Stimulated activated CD8-positive, alpha-beta memory T cell treated with anti-CD3 and anti-CD28 coated beads, Interleukin-15, amount 100 ng/mL, for 24 hours (primary cell): ENCODE measurements at places on chromosomes 1 and 21.

DNA sequence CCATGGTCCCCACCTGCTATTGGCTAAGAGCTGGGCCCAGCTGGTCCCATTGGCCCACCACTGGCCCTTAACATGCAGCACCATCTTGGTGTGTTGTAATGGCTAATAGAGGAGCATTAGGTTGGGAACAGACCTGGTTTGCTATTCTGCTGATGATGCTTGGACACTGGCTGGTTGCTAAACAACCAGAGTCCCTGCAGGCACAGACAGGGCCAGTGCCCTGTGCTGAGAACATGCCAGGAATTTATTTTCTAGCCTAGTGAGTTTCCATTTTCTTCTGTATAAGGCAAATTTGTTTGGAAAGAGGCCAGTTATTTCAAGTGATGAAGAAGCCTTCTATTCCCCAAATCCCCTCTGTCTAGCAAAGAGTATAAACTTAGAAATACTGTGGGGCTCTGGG lies 42.9 kb upstream of the TDRD10 start:
- no peak for DNase-seq

GRCh38 chr1:92916899-92917298 lies 44.4 kb downstream of the DIPK1A start:
- no peak for DNase-seq

DNA sequence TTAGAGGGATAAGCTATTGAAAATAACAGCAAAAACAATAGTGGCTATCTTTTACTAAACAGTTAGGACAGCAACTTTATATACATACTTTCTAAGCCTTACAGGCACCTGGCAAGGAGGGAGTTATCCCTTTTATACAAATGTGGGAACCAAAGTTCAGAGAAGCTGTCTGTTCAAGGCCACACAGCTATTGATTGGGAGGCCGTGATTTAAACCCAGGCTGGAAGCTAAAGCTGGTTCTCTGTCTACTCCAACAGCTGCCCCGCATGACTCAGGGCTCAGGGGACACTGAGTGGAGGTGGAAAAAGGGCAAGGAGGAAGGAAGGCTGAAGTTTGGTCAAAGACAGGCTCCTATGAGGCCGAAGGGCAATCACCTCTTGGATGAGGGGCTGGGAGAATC lies 26.7 kb downstream of the KCNA2 start:
- no peak for DNase-seq

- DNase-seq = no peak
Observed at GRCh38 chr1:101733340-101733739, 263.4 kb downstream of the OLFM3 start.

DNA sequence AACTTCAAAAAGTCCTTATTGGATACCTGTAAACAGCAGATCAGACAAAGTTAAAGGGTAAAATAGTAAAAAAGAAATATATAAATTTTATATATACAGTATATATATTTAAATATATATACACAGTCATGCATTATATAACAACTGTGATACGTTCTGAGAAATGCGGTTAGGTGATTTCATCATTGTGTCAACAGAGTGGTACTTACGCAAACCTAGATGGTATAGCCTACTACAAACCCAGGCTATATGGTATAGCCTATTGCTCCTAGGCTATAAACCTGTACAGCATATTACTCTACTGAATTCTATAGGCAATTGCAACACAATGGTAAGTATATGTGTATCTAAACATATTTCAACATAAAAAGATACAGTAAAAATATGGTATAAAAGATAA lies 222.7 kb downstream of the NUF2 start:
- DNase-seq = no peak

DNA sequence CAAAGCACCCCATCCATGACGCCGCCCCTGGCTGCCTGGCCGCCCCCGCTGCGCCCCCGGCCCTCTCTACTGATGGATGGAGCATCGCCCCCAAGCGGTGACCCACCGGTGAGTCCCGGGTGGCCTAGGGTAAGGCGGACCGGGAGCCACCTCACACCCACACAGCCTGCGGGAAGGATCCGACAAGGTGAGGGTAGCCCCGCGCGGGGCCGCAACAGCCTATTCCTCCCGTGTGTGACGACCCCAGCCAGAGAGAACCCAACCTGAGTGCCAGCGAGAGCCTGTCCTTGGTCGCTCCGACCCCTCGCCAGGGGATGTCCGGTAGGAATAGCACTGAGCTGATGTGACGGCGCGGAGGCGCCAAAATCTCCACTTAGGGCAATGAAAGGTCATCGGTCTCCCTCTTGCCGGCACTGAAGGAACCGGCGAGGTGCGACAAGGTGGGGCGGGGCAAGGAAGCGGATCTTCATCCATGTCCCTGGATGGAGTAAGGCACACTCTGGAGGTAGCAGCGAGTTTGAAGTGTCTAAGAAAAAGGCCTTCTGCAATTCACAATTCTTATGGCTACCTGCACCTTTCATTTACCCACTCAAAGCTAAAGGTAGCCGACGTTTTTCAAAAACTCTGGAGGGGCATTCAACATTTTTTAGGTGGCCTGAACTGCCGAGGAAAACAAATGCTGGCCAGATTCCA lies 19.7 kb upstream of the CHIA start:
- no peak for DNase-seq

- no peak for DNase-seq
Observed at GRCh38 chr1:91790392-91790791, 95.6 kb downstream of the TGFBR3 start.

GRCh38 chr1:98388441-98388840 lies 273.1 kb upstream of the SNX7 start:
- DNase-seq = no peak

GRCh38 chr1:215081661-215082531 lies 641 bp upstream of the KCNK2 start:
- no peak for DNase-seq

- no peak for DNase-seq
Observed at GRCh38 chr1:173134800-173135199, 72.3 kb downstream of the TNFSF4 start.

- no peak for DNase-seq
Observed at GRCh38 chr1:246800756-246801155, 76.5 kb downstream of the SCCPDH start.

GRCh38 chr1:3468236-3469103 lies 14.0 kb downstream of the ARHGEF16 start:
- no peak for DNase-seq

DNA sequence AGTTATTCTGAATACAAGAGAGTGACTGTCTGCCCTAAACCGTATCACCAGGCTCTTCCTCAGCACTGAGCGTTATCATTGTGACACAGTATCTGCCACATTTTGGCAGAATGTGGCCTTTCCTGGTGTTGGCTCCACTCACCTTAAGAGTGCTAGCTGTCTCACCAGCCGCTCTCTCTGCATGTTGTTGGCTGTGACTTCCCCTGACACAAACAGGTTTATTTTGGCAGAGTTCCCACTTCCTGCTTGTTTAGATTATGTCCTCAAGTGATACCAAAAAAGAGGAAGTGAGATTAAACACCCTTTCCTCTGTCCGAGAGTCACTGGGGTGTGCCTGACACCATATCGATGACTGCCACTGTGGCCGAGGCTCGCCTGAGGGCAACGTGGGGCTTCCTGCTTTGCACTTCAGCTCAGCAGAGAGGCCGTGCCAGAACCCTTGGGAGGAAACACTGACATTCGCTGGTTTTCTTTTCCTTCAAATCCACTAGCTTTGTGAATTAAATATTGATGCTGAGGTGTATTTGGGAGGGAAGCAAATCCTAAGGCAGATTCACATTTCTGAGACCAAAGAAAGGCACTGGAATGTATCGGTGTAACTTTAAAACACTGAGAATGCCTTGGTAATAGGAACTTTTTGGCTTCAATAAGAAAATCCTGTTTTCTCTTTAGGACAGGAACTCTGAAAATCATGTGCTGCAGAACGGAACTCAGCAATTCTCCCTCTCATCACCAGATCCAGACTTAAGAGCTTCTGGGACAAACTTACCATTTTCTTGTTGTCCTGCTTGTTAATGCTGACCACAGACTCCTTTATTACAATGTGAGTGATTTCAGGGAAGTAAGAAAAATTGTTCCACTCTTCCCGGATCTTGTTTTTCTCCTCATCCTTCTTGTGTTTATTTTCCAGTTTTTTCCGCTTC lies 102.1 kb downstream of the JAK1 start:
- DNase-seq = no peak

DNA sequence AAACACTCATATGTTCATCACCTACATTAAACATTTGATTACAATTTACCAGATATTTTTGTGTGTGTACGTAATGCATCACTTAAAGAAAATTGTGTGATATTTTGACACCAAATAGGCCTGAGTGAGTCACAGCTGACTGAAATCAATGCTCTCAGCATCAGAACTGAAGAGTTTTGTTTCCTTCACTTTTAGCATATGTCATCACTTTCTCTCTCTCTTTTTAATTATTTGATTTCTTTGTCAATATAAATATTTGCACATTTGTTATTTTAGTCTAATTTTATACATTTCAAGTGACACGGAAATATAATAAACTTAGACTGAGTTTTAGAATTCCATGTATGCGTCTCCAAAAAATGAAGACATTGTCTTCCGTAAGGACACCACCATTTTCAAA lies 545.3 kb downstream of the PTPRC start:
- no peak for DNase-seq

DNA sequence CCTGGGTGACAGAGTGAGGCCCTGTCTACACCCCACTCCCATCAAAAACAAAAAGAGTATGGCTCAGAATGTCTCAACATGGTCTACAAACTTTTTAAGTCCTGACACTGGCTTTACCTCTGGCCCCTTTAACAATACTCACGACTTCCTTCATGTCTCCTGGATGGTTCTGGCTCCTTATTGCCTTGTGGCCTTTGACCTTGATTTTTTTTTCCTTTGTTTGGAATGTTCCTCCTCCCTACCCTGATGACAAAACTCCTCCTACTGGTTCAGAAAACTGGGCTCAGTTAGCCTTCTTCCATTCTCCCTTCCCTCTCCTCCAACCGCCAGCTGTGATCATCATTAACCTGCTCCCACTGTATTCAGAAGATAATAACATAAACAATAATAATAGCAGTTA lies 4.6 kb upstream of the SOAT1 start:
- DNase-seq = no peak

DNA sequence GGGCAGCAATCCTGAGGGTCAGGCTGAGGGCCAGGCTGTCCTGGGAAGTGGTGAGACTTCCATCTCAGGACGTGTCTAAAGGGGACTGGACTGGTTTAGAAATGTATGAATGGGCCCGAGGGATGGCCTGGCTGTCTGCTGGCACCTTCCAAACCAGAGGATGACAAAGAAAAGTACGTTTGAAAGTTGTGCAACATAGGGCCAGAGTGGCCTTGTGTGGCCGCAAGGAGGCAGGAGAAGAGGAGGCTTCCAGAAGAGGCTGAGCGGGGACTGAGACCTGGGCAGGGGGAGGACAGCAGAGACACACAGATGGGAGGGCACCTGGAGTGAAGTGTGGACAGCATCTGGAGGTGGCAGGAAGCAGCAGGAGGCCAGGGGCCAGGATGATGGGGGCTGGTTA lies 2.6 kb upstream of the SYTL1 start:
- no peak for DNase-seq

GRCh38 chr1:76470166-76470565 lies 395.6 kb downstream of the ST6GALNAC3 start:
- DNase-seq = no peak

GRCh38 chr21:28832013-28832714 lies 160.5 kb downstream of the LTN1 start:
- DNase-seq = no peak

DNA sequence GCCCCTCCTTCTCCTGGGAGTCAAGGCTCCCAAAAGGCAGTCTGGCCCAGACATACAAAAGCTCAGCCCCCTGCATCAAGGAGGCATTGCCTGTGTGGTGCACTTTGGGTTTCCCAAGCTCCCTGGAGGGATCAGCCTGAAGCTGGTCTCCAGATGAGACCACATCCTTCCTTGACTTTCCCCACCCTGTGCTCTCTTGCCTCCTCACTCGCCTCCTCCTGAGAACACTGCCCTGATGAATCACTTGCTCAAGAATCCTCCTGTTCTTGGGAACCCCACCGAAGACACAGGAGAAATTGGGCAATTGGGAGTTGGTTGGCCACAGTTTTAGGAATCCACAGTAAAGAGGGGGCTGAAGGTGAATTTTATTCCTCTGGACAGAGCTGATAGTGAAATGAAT lies 34.8 kb upstream of the LYST start:
- DNase-seq = no peak

DNA sequence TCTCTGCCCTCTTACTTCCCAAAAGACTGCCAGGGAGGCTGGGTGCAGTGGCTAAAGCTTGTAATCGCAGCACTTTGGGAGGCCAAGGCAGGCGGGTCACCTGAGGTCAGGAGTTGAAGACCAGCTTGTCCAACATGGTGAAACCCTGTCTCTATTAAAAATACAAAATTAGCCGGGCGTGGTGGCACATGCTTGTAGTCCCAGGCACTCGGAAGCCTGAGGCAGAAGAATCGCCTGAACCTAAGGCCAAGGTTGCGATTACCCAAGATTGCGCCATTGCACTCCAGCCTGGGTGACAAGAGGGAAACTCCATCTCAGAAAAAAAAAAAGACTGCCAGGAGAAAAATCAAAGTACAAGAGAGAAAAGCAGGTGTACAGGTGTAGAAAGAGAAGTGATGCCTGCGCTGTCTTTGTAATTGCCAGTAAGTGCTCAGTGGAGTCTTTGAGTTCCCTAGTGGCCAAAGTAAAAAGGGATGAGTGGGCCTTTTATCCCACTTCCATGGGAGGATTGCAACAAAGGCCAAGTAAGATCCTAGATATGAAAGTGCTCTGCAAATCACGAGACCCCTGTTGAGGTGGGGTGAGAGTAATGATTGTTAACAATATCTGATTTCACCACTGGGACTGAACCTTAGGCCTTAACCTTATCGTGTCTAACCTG lies 94.7 kb upstream of the WNT4 start:
- DNase-seq = no peak

GRCh38 chr1:229048896-229049295 lies 222.0 kb upstream of the RAB4A start:
- DNase-seq = no peak
